Caki2 (cell line): ENCODE measurements at places on chromosomes 7 and 10.

DNA sequence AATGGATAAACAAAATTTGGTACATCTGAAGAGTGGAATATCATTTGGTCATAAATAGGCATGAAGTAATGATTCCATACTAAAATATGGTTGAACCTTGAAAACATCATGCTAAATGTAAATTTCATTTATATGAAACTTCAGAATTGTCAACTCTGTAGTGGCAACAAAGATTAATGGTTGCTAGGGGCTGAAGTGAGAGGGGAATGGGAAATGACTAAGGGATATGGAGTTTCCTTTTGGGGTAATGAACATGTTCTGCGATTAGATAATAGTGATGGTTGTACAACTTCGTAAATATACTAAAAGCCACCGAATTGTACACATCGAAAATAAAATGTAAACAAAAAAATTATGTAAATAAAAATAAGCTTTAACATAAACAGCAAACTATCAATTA lies 384.1 kb upstream of the STEAP1 start:
- no peak for DNase-seq

- DNase-seq: peak; percentile 75
Observed at GRCh38 chr7:74479066-74479781, 25.5 kb downstream of the GTF2IRD1 start.

DNA sequence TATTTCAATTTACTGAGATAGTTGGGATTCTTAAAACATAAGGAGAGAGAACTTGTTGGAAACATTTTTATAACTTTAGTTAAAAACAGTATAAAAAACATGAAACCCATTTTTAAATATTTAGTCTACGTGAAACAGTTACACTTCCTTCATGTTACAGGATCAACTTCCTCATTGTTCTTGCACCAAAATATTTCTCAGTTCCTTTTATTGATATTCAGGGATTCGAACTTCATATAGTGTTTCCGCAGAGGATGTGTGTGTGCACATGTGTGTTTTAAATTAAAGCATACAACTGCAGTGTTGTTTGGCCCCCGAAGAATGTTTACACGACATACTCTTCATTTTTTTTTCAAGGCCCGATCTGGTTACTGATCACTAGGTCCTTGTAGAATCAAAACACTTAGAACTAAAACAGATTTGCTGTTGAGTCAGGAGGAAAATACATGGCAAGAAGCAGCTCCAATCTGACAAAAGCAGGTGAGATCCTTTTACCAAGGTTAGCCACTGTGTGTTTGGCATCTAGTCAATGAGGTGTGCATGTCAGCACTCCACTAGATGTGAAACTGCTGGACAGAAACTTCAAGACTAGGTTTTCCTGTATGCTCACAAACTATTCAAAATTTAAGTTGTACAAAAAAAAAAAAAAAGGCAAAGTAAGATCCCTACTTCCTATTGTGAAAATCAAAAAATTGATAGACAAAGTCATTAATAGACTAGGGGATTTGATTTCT lies 60.4 kb downstream of the INSYN2A start:
- no peak for DNase-seq

GRCh38 chr7:140213684-140214074 lies 36.9 kb upstream of the KDM7A start:
- DNase-seq: no peak

GRCh38 chr10:124565565-124566221 lies 104.1 kb downstream of the LHPP start:
- no peak for DNase-seq

GRCh38 chr7:129161524-129162225 lies 17.2 kb downstream of the TSPAN33 start:
- DNase-seq: peak; percentile 67

- DNase-seq: no peak
Observed at GRCh38 chr10:60044242-60044641, 137.9 kb upstream of the CCDC6 start.

- DNase-seq: peak; percentile 44
Observed at GRCh38 chr7:21104124-21104500, 317.4 kb upstream of the SP8 start.

- no peak for DNase-seq
Observed at GRCh38 chr10:10787586-10787985, 230.1 kb upstream of the CELF2 start.

DNA sequence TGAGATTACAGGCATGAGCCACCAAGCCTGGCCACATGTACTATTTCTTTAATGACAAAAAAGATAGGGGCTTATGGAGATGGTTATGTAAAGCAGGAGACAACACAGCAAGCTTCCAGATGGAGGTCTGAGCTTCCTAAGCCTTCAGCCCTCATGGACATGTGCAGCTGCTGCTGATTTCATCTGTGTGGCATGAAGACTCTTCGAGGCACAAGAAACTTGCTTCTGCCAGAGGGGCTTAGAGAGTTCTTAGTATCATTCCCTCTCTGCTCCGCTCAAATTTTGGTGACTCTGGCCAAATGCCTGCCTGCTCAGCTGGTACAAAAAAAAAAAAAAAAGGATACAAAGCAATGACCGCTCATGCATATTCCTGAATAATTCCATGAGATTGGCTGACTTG lies 552.5 kb downstream of the TYW1 start:
- no peak for DNase-seq

- peak; percentile 66 for DNase-seq
Observed at GRCh38 chr10:132163278-132163765, 23.4 kb upstream of the DPYSL4 start.

GRCh38 chr10:78843495-78843894 lies 225.3 kb upstream of the ZMIZ1 start:
- DNase-seq: no peak

DNA sequence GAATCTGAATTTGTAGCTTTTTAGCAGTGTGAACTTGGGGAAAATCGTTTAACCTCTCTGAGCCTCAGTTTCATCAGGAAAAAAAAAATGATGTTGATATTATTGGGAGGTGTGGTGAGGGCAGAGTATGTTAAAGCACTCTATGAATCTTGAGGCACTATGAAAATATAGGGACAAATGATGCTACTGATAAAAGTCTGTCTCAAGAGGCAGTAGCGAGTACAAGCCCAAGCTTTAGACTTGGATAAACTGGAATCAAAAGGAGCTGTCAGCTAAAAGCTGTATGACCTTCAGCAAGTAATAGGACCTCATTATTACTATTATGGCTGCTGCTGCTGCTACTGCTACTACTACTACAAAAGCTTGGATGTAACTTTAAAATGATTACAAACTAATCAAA lies 8.4 kb downstream of the ZNF277 start:
- DNase-seq: no peak

GRCh38 chr7:74129887-74130286 lies 44.3 kb upstream of the EIF4H start:
- DNase-seq: no peak
